ENCODE measurements at places on chromosomes 1 and 21. TPM values are rescaled to one million over a fixed set of nuclear protein-coding genes. Genes with fewer than 3 reads are reported as not detected.

The TMCC2 gene
- 1.9 TPM for total RNA-seq

The F13B gene
- not detected for total RNA-seq

The OR2T34 gene
- not detected for total RNA-seq

The CCDC30 gene
- total RNA-seq = 0.32 TPM

The MRPL55 gene
- 76.3 TPM for total RNA-seq

The SLC30A10 gene
- total RNA-seq = not detected
